Jurkat, Clone E6-1 (cell line): ENCODE measurements at places on chromosomes 1 and 21.

DNA sequence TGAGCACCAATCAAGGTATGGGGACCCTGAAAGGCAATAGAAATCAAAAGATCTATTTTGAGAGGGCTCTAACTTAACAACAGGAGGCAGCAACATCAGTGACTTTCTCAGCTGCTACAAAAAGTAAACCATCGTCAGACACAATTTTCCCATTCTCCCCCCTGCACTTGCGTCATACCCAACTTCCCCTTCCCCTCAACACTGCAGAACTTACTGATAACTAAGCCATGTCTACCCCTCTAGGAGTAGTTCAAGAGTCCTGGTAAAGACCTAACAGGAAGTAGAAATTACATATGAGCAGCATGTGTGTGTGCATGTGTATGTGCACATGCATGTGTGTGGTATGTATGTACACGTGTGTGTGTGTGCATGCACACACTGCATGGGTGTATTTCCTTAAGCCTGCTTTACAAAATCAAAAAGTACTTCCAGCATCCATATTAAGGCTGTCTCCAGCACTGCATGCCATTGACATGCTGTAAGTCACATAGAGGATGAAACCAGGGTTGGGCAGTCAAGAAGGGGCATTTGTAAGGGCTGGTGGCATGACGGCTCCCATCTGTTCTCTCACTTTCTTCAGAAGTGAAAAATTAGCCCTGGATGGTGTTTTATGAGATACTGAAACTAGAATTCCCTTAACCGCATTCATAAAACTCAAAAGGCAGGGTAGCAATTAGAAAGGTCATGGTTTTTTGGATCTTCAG is 460.1 kb upstream of the RUNX1 start:
- no peak for DNase-seq

GRCh38 chr1:167819849-167820683 is 93.9 kb downstream of the ADCY10 start:
- no peak for DNase-seq

DNA sequence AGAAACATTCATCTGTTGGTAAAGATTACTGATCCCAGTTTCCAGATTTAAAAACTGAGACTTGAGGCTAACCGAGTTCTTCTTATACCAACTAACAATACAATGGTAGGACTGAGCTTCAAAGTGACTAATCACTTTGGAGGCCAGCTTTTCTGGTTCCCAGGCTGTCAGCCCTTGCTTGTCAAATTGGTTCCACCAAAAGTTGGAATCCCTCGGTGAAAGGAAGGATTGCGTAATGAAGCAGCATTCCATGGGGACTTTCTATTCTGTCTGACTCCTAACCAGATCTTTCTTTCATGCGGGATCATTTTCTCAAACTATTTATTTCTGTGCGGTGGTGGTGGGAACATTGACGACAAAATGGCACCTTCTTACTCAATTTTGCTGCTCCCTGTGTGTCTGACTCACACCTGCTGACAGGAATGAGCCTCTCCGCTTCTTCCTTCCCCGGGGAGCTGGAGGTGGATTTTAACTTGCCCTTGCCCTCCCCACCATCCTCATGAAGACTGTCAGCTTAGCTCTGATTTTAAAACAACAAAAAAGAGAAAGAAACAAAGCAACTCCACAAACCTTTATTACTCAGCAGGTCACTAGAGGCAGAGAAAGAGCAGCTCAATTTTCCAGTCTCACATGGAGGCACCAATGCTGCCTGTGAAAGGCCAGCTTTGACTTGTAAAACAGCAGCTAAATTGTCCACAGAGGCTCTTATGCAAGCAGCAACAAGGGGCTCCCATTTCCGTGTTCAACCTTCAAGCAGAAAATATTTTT is 32.9 kb upstream of the RASAL2 start:
- no peak for DNase-seq

DNA sequence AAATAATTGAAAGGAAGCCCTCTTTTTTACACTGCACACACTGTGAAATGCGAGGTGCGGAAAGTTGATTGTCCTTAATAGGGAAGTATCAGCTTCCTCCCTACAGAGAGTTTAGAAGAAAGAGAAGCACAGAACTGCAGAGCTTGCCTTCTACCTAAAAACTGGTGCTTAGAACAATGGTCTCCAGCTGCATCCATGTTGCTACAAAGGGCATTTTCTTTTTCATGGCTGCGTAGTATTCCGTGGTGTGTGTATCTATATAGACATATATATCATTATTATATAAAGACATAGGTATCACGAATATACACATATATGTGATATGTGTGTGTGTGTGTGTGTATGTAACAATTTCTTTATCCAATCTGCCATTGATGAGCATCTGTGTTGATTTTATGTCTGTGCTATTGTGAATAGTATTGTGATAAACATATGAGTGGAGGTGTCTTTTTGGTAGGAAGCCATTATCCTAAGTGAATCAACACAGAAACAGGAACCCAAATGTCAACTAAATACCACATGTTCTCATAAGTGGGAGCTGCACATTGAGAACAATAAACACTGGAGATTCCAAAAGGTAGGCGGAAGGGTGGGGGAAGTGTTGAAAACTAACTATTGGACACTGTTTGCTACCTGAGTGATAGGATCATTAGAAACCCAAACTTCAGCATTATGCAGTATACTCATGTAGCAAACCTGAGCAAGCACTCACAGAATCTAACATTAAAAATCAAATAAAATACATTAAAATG is 290.0 kb upstream of the RUNX1 start:
- DNase-seq, result no peak

GRCh38 chr21:31447505-31447904 is 103.4 kb upstream of the TIAM1 start:
- no peak for DNase-seq

DNA sequence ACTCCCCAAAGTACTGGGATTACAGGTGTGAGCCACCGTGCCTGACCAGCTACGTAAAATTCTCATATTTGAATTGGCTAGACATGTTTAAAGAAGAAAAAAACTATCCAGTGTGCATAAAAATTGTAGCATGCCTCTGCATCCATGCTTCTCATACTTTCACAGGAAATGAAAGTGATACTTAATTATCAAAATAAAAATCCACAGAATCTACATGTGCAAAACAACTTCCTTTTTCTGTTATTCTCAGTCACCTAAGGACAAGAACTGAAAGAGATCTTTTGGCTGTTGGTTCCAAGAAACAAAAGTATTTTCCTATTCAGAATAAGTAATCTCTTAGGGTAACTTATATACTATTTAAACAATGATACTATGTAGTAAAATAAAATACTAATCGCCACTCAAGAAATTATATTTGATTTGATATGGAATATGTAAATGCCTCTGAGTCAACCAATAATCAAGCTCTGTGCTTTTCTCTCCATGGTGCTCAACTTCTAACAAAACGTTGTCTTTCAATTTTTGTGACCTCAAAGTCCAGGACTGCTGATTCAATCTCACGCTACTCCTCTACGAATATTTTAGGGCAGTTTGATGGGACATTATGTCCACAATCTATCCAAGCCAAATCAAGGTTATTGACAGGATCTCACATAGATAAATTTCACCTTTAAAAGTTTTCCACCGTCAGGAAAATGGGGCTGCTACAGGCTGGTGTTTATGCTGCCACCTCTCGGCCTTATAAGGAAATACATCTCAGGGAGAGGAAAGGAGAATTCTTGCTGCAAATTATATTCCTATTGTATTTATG is 102.7 kb downstream of the ZNF281 start:
- peak; percentile 25 for DNase-seq

- no peak for DNase-seq
Observed at GRCh38 chr1:37290718-37291117, 183.7 kb upstream of the ZC3H12A start.

GRCh38 chr1:85888921-85889320 is 180.7 kb upstream of the ZNHIT6 start:
- DNase-seq, result no peak

DNA sequence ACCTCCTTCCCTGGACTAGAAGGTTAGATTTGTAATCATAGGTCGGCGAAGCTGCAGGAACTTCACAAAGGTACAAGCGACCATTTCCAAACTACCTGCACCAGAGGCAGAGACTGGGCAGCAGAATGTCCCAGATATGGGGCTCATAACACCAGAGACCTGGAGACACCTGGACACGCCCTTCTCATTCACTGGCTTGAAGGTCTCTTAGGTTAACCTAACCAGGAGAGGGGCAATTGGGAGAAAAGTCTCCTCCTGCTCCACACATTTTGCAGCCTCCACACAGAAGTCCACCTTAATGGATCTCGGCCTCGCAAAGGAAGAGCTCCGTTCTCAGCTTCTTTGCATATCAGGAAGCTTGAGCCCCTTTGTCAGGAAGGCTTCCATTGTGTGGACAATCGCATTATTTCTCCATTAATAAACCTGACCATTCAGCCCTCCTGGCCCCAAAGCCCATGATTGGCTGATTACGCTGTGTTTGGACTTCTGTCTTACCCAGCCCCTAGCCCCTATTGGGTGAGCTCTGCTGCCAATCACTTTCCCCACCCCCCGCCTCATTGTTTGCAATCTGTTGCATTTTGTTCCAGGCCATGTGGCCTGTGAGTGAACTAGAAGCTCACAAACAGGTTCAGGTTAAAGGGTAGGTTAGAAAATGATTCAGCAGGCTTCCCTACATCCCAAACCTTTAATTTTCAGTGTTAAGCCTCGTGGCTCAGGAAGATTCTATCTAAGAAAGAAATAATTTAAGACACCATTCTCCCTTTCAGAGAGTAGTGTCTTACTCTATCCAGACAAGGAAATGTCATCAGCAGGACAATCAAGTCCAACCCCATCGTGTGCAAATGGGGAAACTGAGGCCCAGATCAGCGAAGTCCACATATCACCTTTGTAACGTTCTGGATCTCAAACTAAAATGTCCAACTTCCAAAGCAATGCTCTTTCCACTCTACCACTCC is 2.8 kb downstream of the MYCL start:
- no peak for DNase-seq

DNA sequence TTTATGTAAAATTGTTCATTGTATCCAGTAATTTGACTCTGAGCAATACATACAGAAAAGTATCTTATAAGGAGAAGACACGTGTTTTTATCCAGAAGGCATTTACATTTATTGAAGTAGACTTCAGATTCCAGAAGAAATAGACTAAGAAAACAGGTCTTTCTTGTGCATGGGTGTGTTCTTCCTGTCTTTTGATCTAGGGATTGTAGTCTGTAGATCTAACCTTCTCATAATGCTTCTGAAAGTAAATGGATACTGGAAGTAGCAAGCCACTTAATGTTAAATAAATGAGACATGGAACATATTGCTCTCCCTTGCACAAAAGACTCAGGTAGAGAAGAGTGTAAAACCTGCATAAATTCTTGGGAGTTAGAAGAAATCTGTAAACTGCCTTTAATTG is 853.2 kb upstream of the B3GALT2 start:
- DNase-seq, result no peak

DNA sequence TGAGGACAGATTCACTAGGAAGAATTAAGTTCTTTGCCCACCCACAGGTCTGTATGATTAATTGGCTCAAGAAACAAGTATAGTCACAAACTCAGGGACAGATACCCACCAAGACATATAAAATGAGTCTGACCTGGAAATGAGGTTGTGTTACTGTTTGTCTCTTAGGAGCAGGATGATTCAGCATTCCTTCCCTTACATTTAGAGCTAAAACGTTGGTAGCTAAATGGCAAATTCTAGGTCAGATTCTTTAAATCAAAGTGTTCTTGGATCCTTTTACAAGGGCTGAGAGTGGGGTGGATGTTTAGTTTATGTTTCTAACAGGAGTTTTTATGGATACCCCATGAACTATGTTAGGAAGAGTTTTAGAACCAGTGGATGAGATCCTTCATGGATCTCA is 4.7 kb downstream of the RIMKLA start:
- no peak for DNase-seq

DNA sequence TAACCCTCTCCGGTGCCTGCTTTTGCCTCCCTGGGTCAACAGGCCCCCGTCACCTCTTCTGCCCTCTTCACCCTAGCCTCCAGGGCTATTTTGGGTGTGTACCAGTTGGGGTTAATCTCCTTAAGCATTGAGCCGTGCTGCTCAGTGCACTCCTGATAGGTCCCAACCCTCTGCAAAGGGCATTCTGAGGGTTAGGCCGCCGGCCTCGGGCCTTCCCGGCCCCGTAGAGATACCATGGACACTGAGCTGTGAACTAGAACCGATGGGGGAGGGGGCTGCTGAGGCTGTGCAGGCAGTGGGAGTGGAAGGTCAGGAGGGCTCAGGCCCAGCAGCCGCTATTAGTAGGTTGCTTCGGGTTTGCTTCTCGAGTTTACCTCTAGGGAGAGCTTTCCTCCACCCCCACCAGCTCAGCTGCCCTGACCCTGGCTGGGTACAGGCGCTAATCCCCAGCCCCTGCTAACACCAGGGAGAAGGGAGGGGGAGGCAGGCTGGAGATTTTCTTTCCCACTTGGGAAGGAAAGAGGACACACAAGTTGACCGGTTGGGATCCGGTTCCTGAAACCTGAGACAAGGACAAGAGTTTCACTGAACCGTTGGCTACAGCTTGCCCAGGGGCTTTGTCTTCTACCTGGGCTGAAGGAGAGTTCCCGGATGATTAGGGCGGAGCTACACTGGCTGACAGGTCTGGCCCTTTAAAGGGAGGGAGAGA is 4.8 kb downstream of the LMOD1 start:
- DNase-seq, result no peak

- no peak for DNase-seq
Observed at GRCh38 chr1:233587958-233588799, 25.7 kb upstream of the KCNK1 start.
